ENCODE measurements at places on chromosomes 4 and X.

DNA sequence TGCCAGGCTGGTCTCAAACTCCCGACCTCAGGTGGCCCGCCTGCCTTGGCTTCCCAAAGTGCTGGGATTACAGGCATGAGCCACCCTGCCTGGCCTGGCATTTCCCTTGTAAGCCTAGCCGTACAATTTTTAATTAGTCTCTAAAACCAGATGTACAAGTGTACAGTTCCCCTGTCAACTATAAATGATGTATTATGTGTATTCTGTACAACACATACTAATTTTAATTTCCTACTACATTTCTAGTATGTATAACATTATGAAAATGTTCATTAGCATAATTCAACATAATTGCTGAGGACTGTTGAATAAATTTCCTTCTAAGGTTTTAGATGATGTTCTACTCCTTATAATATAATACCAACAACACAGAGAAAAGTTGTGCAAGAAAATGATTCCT, 27.8 kb downstream of the TBC1D1 start:
- no peak for DNase-seq

DNA sequence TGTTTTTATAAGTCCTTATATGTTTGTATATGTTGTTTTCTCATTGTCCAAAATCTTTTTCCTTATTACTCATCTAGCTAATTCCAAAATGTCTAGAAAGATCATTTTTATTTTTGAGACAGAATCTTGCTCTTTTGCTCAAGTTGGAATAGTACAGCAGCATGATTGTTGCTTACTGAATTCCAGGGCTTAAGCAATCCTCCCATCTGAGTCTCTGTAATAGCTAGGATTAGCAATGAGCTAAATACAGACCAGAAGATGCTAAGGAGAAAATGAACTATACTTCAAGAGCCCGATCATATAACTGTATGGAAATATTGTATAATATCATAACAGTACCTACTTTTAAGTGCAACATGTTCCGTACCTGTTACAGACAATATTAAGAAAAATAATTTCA, 1027.0 kb downstream of the STIM2 start:
- DNase-seq: no peak

- peak; percentile 70 for DNase-seq
Observed at GRCh38 chrX:69080855-69081465, 84.3 kb downstream of the PJA1 start.

DNA sequence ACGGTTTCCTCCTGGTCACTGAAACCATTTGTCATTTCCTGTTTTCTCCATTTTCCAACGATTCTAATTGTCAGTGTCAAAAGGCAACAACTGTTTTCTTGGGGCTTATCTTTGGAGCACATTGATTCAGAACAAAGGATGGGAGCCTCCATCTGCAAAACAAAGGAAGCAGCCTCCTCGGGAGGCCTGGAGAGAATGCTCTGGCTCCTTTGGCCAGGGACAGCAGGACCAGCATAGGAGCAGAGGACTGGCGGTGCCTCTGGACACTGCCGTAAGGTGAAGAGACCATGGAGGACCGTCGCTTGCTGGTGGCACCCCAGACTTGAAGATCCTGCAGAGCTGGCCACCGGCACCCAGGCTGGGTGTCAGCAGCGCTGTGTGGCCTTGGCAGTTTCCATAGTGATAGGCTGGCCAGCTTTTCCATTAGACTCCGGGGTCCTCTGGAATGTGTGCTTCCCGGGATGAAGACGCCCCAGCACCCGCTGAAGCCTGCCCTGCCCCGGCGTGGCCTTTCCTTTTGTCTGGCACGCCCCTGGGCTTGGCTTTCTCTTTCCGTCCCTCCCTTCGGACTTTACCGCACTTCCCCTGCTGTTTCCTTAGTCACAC, 61.1 kb upstream of the MTM1 start:
- DNase-seq: no peak

- no peak for DNase-seq
Observed at GRCh38 chr4:122328893-122329292, 49.9 kb upstream of the ADAD1 start.

DNA sequence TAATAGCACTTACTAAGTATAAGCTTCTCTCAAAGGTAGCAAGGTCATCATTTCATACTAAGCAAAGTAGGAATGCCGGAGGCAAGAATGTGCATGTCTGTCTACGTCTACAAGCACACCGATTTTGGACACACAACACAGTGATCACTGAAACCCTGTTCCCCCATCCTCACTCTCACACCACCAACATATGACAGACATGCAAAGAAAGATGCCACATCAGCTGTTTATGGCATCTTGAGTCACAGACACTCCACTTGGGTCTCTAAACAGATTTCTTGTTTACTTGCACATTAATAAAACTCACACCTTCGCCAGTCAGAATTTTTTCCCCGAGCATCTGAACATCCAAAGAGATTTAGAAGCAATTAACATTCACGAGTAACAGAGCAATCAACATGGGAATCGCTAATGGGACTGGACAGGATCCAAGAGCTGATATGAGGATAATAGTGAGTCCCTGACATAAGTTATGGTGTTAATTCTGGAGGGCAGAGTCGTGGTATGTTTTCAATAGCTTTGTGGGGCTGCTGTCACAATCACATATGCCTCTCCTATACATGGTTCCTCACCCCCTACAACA, 324.1 kb downstream of the DHX15 start:
- DNase-seq: no peak

DNA sequence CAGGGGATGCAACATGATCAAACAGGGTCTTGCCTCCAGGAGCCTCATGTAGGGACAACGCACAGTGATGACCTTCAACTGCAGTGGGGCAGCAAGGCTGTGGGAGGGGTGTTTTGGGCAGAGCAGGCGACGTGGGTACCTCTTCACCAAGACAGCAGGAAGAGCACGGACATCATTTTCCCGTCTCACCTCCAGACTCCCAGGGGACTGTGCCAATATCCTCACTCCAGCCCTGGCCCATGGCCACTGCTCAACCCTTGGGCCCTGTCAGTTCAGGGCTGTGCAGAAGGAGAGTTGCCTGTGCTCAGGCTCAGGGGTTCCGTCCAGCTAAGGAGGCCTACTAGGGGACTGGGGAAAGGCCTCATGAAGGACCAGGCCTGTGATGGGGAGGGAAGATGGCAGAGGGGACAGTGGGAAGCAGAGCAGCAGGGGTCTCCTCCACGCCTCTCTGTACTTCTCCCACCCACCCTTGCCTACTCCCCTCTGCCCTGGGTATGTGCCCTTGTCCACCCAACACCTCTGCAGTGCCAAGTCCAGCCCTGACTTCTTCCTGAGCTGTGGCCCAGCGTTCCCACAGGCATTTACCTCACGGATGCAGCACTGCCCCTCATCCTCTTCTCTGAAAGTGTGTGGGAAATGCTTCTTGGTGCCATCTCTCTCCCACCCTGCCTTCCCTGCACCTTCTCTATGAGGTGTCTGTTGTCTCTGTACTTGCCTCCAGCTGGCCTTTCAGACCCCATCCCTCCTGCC, 1.4 kb downstream of the IL9R start:
- no peak for DNase-seq

- DNase-seq: no peak
Observed at GRCh38 chrX:35380808-35381700, 417.1 kb upstream of the MAGEB16 start.

GRCh38 chrX:45986971-45987370, 558.2 kb downstream of the ZNF674 start:
- DNase-seq: no peak

DNA sequence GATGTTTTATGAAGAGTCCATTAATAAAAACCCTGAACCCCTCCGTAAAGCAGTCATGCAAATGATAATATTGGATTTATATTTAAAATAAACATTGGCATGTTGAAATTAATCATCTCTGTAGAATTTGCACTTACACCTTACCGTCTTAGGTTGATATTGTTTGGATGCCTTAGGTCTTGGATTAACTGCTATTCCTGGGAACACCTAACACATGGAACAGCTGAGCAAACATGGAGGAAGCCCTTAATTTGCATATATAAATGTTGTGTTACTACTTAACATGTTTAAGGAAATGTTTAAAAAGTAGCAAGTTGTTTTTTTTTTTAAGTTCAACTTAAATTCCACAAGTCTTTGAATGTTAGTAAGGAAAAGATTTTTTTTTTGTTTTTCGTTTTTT, 62.5 kb downstream of the NSD2 start:
- no peak for DNase-seq

GRCh38 chr4:7872264-7872771, 67.3 kb downstream of the AFAP1 start:
- no peak for DNase-seq

GRCh38 chr4:67428819-67429218, 116.5 kb downstream of the CENPC start:
- DNase-seq: no peak

GRCh38 chrX:41670112-41670511, 18.7 kb upstream of the GPR34 start:
- no peak for DNase-seq

- no peak for DNase-seq
Observed at GRCh38 chr4:120754590-120754989, 167.9 kb downstream of the PRDM5 start.

- DNase-seq: no peak
Observed at GRCh38 chr4:170137927-170138326, 48.2 kb upstream of the AADAT start.

GRCh38 chr4:88866862-88867550, 169.4 kb upstream of the NAP1L5 start:
- DNase-seq: no peak

GRCh38 chrX:46554942-46555341, 9.7 kb upstream of the ZNF674 start:
- no peak for DNase-seq

- DNase-seq: peak; percentile 47
Observed at GRCh38 chr4:1592068-1592708, 91.9 kb downstream of the FAM53A start.

DNA sequence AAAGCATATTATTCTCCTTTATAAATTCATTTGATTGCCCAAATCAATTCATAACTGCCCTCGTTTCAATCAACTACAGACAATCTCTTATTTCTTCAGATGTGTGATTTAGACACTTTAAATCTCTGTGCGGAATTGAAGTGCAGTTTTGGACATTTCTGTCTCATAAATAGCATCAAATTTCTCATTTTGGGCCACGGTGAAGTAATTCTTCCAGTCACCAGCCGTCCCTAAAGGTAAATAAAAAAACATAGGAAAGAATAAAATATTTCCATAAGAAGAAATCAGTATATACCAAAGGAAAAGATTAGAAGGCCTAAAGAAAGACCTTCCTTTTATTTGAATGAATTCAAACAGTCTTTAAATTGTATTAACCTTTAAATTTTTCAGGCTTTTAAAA, 33.4 kb downstream of the SULT1B1 start:
- no peak for DNase-seq

Data from spleen (tissue), 13 donors.